Stimulated activated CD8-positive, alpha-beta memory T cell treated with anti-CD3 and anti-CD28 coated beads, Interleukin-4, amount 100 ng/mL, for 4 hours (primary cell): ENCODE measurements at places on chromosomes 6 and 20.

- no peak for DNase-seq
Measured at GRCh38 chr6:167267921-167268401, 23.2 kb upstream of the UNC93A start.

- no peak for DNase-seq
Measured at GRCh38 chr6:42260972-42261371, 43.3 kb upstream of the MRPS10 start.

DNA sequence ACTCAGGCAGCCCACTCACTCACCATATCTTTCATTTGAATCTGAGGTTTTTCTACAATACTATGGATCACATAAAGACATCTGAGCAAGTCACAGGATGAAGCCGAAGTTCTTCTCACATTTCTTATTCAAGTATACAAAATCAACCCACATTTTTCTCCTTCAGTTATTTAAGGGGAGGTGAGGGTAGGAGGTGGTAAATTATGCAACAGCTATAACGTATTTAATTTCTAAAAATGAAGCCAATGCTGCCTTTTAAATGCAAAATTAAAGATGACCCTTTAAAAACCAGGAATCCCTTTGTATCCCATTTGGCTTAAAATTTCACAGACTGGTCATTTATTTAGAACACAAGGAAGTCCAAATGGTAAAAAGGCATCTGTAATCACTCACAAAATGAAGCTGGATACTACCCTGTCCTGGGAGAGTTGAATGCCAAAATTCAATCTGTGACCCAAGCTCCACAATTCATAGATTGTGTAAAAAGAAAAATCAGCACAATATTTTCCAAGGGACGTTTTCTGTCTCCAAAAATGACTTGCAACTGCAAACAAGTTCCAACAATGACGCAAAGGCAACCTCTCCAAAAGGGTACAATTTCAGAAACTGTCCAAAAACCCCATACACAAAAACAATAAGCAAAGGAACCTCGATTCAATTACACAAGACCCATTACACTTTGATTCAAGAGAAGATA lies 48.8 kb downstream of the EPB41L2 start:
- no peak for DNase-seq

DNA sequence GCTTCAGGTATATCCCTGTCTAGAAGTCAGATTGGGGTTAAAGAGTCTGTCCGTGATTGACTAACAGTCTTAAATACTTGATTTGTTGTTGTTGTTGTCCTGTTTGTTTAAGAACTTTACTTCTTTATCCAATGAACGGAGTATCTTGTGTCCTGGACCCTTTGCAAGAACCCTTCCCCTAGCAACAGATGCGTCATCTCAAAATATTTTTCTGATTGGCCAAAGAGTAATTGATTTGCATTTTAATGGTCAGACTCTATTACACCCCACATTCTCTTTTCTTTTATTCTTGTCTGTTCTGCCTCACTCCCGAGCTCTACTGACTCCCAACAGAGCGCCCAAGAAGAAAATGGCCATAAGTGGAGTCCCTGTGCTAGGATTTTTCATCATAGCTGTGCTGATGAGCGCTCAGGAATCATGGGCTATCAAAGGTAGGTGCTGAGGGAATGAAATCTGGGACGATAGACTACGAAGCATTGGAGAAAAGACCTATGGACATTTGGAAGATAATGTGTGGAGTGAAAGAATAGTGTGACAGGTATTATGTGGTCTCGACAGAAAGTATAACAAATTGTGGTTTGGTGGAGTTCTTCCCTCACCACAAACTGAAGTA lies at the start of gene HLA-DRA:
Gene HLA-DRA (plus strand): TSS at position 286 of the 613 bp plus-strand sequence. CDS start 64 bp downstream, at position 350.
- no peak for DNase-seq
